Stimulated activated CD4-positive, alpha-beta T cell treated with anti-CD3 and anti-CD28 coated beads, Interleukin-15, amount 100 ng/mL, for 24 hours (primary cell): ENCODE measurements at places on chromosomes 1 and 21.
A peak's percentile ranks its signal among the peaks of the same experiment; 100 is the strongest.

- no peak for DNase-seq
Observed at GRCh38 chr1:209837671-209838070, 9.9 kb downstream of the UTP25 start.

GRCh38 chr1:22806584-22806983, 95.9 kb downstream of the EPHB2 start:
- no peak for DNase-seq

DNA sequence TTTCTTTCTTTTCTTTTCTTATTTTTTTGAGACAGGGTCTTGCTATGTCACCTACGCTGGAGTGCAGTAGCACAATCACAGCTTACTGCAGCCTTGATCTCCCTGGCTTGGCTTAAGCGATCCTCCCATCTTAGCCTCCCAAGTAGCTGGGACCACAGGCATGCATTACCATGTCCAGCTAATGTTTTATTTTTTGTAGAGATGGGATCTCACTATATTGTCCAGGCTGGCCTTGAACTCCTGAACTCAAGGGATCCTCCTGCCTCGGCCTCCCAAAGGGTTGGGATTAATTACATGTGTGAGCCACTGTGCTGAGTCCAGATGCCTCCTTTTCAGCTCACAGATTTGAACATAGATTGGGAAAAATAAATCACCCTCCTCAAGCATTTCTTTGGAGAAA, 95.7 kb downstream of the UROD start:
- DNase-seq, result no peak

DNA sequence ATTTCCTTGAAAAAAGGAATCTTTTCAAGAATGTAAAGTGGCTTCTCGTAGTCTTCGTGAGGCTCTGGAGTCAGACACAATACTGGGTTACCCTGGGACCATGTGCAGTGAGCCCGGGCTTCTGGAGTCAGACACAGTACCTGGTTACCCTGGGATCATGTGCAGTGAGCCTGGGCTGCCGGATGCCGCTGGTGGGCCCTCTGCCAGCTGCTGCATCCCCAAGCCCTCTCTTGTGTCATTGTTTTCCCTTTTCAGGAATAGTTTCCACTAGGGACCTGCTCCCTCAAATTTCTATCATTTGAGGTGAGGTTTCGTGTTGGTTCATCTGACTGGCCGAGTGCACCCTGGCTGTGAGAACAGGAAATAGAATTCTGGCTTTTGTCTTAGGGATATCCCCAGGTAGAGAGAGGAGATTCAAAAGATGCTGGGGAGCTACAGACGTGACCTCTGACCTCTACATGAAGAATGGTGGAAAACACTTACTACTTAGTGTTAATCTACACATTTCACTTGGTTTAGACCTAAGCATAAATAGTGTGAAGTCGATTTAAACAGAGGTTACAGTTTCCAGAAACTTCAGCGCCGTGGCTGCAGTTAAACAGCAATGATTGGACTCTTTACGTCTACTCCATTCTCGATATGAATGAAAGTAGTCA, 10.6 kb downstream of the ADARB1 start:
- DNase-seq, result no peak

DNA sequence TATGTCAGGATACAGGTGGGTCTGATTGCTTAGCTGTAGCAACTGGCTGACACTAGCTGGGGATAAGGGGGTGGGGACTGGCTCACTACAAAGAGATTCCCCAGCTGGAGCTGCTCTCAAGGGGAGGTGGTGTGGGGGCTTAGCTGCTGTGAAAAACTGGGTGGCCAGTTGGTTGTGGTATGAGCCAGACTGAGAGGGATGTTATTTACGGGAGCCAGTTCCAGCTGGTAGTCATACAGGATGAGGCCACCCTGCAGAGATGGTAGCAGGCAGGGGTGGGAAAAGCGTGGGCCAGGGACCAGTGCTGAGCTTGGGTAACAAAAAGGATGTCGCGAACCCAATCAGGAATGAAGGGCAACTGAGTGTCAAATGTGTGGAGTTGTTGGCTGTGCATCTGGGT, 204.0 kb upstream of the C21orf91 start:
- no peak for DNase-seq

GRCh38 chr1:149936992-149937705, 470 bp upstream of the MTMR11 start:
- DNase-seq, result peak; percentile 27

DNA sequence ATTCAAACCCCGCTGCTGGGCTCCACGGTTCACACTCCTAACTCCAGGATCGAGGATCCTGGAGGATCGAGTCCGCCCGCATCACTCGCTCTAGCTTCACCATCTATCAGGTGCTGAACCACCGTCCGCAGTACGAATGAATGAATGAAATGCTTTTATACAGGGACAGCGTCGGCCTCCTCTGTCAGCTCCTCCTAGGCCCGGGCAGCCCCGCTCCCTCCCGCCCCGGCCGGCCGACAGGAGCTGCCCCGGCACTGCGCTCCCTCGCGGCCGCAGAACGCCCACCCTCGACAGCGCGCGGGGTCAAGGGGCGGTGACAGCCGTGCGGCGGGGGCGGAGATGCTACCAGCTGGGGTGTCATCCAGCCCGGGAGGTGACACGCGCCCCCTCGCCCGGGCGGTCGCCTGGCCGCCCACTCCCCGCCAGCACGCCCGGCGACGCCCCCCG, 520 bp downstream of the ZBTB17 start:
- peak; percentile 85 for DNase-seq

DNA sequence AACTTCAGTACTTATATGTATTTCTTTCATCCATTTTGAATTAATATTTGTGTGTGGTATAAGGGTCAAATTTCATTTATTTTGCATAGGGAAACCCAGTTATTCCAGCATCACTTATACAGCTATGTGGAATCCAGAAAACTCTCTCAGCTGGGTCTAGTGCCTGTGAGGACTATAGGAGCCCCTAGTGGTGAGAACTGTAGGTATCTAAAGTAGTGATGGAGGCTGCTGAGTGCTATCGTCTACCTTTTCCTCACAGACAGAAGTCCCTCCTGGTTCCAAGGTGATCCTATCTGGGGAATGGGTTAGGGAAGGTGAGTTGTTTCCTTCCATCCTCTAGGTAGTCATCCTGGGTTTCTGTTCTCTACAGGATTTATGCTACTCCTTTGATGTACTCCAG, 352.0 kb upstream of the C1orf87 start:
- DNase-seq, result no peak

DNA sequence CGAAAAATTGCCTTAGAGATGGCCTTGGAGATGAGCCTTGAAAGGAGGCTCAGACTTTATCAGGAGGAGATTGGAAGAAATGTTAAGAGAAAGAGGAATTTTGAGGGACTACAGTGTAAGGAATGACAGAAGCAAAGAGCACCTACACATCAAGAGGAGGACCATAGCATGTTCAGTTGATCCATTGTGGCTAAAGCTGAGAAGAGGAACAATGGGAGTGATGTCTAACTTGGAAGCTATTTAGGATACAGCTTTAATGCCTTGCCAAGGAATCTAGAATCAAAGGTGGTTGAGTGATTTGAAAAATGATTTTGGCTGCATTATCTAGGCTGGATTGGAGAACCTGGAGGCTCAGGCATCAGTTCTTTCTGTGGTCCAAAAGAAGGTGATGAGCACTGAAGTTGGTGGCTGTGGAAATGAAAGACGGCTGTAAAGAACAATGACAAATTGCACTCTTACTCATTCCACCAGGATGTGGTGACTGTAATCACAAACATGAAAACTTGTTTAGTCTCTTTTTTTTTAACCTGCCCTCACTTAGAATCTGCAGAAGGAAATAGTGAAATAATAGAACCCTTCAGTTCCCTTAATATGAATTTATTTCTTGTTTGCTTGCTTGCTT, 11.3 kb downstream of the FAM20B start:
- DNase-seq, result peak; percentile 35

DNA sequence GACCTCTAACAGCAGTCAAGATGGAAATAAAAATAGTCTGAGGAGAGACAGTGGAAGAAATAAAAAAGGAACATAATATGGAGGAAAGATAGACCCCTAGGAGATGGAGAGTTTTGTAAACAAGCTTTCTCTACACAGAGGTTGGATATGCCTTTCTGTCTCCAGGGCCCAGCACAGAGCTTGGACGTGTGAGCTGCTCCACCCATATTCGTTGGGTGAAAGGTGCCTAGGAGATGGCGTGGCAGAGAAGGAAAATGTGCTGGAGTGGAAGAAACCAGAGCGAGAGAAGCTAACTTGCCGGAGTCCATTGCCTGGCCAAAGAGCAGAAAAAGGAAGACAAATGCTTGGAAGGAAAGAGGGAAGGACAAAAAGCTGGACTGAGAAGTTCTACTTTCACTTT, 78.3 kb upstream of the LMO4 start:
- DNase-seq, result no peak

- DNase-seq, result no peak
Observed at GRCh38 chr21:33455686-33456446, 23.9 kb downstream of the TMEM50B start.

- DNase-seq, result no peak
Observed at GRCh38 chr1:194069168-194069830, 882.9 kb upstream of the B3GALT2 start.
